ENCODE measurements at places on chromosomes 6 and 20. TPM values are rescaled to one million over a fixed set of nuclear protein-coding genes. Genes with fewer than 3 reads are reported as not detected.
A peak's percentile ranks its signal among the peaks of the same experiment; 100 is the strongest.

DNA sequence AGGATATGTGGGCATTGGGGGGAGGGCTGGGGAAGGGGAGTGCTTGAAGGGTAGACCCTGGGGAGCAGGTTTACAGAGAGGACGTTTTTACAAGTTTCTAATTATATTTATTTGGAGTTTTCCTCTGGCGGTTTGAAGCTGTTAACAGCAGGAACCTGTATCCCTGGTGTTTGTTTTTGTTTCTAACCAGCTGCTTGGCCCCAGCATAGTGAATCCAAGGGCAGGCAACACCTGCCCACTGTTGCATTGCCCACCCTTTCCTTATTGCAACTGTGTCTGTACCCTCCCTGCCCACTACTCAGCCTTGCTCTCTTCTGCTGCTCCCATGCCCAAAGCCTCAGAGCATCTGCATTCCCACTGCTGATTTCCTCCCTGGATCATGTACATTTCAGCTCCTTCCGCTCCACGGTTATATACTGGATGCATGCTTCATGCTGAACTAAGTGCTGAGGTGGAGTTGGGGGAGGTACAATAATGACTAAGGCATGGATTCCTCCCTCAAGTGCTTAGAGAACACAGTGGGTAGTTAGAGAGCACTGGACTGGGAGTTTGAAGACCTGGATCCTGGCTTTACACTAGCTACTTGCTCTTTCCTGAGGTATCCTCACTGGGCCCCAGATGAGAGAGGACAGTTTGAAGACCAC, 6.0 kb downstream of the SCUBE3 start:
- no peak for DNase-seq

- no peak for DNase-seq
Measured at GRCh38 chr20:32917191-32917950, 58.6 kb downstream of the EFCAB8 start.

GRCh38 chr6:112806163-112806865, 459.2 kb downstream of the RFPL4B start:
- DNase-seq, result no peak

- no peak for DNase-seq
Measured at GRCh38 chr20:38169636-38170193, 4.6 kb upstream of the TGM2 start.

DNA sequence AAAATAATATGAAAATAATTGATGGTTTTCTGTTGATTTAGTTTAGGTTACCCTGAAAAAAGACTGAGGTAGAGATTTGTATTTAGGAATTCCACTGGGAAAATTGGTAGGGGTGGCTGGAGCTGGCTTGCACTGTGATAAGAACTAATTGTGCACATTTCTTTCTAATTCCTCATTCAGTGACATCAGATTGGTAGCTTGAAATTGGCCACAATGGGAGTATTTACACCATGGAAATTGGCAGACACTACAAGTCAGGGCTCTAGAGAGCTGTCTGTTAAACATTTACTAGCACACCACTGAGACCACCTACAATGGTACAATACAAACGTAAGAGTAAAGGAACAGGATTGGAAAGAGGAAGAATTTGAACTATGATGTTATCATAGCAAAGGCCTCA, 52.0 kb upstream of the ISM1 start:
- DNase-seq, result no peak

DNA sequence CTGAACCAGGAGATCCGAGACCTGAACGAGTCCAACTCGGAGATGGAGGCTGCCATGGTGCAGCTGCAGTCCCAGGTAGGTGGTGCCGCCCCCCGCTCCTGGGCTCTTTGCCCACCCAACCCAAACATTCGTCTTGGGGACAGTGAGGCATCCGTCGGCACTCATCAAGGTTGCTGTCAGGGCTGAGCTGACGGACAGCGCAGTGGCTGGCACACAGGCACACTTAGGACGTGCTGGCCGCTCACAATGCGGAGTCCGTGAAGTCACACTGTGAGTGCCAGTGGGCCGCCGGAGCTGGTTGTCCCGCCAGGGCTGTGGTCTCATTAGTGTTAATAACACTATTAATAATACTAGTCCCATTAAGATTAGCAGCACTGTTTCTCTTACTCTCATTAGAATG, 18.2 kb upstream of the PCMTD2 start:
- no peak for DNase-seq

GRCh38 chr20:5205348-5206210, 78.8 kb downstream of the CDS2 start:
- peak; percentile 87 for DNase-seq

- no peak for DNase-seq
Measured at GRCh38 chr20:35823147-35823546, 51.3 kb downstream of the PHF20 start.

GRCh38 chr20:39857835-39858234, 831.2 kb downstream of the MAFB start:
- no peak for DNase-seq

DNA sequence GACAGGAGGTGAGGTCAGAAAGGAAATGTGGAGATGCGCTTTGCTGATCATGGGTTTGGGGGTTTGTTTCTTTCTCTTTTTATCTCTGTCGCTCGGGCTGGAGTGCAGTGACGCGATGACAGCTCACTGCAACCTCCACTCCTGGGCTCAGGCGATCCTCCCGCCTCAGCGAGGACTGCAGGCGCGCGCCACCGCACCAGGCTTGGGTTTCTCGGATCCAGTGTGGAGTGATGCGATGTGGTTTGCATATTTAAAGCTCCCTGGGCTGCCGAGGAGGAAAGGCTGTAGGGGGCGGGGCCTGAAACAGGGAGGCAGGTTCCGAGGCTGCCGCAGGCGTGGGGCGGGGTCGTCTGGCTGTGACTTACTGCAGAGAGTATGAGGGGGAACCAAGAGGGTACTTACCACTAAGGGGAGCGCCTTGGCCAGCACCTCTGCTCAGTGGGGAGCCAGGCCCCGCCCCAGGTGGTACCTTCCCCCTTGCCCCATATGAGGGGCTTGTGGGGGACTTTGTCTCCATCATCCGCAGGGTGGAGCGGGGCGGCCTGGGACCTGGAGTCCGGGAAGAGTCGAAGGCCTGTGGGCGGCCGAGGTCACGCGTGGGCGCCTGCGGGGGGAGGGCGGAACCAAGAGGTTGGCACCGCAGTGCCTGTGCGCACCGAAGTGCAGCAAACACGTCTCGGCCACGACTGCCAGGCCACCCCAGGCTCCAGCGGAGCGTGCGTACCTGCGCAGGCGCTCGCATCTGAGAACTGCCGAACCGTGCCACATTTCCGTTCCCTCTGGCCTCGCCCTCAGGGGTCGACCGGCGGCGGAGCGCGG, 12.7 kb upstream of the BAK1 start:
- DNase-seq, result peak; percentile 68

DNA sequence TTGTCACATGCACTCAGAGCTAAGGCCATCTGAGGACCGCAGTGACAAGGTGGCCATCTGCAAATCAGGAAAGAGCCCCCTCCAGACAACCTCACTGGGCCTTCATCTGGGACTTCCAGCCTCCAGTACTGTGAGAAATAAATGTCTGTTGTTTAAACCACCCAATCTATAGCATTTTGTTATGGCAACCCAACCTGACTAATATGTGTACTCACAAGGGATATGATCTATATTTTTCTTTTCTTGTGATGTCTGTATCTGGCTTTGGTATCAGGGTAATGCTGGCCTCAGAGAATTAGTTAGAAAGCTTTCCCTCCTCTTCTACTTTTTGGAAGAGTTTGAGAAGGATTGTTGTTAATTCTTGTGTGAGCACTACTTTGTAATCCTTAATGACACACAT, 37.5 kb upstream of the ENTPD6 start:
- DNase-seq, result no peak

- DNase-seq, result no peak
Measured at GRCh38 chr20:13745784-13746183, 38.9 kb downstream of the ESF1 start.

- DNase-seq, result no peak
Measured at GRCh38 chr6:157556671-157557430, 175.9 kb downstream of the ZDHHC14 start.

DNA sequence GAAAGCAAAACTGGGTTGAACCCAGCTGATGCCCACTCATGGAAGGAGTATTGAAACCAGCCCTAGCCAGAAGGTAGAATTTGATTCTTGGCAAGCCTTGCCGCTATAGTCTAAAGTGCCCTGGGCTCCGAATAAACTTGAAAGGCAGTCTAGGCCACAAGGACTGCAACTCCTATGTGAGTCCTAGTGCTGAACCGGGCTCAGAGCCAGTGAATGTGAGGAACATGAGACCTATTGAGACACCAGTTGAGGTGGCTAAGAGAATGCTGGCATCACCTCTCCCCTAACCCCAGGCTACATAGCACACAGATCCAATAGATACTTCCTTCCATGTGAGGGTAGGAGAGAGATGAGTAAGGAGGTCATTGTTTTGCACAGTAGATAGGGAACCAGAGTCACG, 3.5 kb upstream of the DEFB110 start:
- DNase-seq, result no peak

- DNase-seq, result no peak
Measured at GRCh38 chr20:63482021-63482587, 9.6 kb upstream of the KCNQ2 start.

- no peak for DNase-seq
Measured at GRCh38 chr6:88698661-88699060, 264.8 kb downstream of the RNGTT start.

DNA sequence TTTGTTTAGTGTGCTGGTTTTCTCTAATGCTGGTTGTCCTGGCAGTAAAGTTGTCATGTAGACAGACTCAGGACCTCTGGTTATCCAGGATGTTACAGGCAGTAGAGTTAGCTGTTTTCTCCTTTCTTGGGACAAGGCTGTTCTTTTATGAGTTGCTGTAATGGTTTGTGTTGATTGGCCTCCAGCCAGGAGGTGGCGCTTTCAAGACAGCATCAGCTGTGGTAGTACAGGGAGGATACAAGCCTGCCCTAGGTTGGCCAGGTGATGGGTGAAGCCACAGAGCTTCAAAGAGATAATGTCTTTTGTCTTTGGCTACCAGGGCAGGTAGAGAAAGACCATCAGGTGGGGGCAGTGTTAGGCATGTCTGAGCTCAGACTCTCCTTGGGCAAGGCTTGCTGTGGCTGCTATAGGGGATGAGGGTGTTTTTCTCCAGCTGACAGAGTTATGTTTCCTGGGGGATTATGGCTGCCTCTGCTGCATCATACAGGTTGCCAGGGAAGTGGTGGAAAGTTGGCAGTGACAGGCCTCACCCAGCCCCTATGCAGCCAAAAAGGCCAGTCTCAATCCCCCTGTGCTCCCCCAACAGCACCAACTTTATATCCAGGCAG, 127.2 kb upstream of the TAB2 start:
- peak; percentile 11 for DNase-seq

GRCh38 chr6:137246164-137246563, 27.0 kb upstream of the IFNGR1 start:
- no peak for DNase-seq

ARFRP1 gene
- 32.6 TPM for total RNA-seq

C6orf52 gene
- 2.9 TPM for total RNA-seq

ELOVL4 gene
- 17.2 TPM for total RNA-seq

LHFPL5 gene
- not detected for total RNA-seq

TGM3 gene
- total RNA-seq, result 0.31 TPM

CST5 gene
- not detected for total RNA-seq

EYA4 gene
- total RNA-seq, result 2.3 TPM

RGS19 gene
- 11.0 TPM for total RNA-seq

All from neural progenitor cell (in vitro differentiated cells).